Activated naive CD8-positive, alpha-beta T cell treated with anti-CD3 and anti-CD28 coated beads for 36 hours (primary cell): ENCODE measurements at places on chromosomes 16 and 17.

DNA sequence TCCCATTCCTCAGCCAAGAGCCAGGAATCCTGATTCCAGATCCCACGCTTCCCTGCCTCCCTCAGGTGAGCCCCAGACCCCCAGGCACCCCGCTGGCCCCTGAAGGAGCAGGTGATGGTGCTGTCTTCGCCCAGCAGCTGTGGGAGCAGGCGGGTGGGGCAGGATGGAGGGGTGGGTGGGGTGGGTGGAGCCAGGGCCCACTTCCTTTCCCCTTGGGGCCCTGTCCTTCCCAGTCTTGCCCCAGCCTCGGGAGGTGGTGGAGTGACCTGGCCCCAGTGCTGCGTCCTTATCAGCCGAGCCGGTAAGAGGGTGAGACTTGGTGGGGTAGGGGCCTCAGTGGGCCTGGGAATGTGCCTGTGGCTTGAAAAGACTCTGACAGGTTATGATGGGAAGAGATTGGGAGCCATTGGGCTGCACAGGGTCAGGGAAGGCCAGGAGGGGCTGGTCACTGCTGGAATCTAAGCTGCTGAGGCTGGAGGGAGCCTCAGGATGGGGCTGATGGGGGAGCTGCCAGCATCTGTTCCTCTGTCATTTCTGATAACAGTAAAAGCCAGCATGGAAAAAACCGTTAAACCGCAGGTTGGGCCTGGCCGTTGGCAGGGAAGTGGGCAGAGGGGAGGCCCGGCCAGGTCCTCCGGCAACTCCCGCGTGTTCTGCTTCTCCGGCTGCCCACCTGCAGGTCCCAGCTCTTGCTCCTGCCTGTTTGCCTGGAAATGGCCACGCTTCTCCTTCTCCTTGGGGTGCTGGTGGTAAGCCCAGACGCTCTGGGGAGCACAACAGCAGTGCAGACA is at the start of gene SPN:
TSS of gene SPN (plus strand) at position 232 of the 791 bp plus-strand sequence. CDS start at position 714, 482 bp downstream.
- H3K36me3 ChIP-seq, result peaks cover 43% of the 10 kb centered on the region
- peak; percentile 61 for DNase-seq
- peak within 1 kb of the TSS; percentile 94 for H3K27ac ChIP-seq

GRCh38 chr17:661509-661908 is 53.1 kb downstream of the VPS53 start:
- no peak overlapping the region for H3K27ac ChIP-seq
- peaks cover 13% of the 10 kb centered on the region for H3K36me3 ChIP-seq
- DNase-seq, result no peak
- no peak overlapping the region for H3K4me3 ChIP-seq

GRCh38 chr16:90019543-90020259 is 445 bp upstream of the DBNDD1 start:
- H3K4me3 ChIP-seq, result peak overlapping the region; percentile 74
- DNase-seq, result peak; percentile 59

- no peak for DNase-seq
- H3K27ac ChIP-seq, result no peak overlapping the region
- no peaks in the 10 kb centered on the region for H3K4me1 ChIP-seq
- no peaks in the 10 kb centered on the region for H3K36me3 ChIP-seq
Measured at GRCh38 chr16:9596788-9597187, 505.3 kb downstream of the HAPSTR1 start.

- H3K27ac ChIP-seq, result no peak overlapping the region
- peaks cover 44% of the 10 kb centered on the region for H3K27me3 ChIP-seq
- H3K36me3 ChIP-seq, result no peaks in the 10 kb centered on the region
- H3K4me3 ChIP-seq, result no peak overlapping the region
- no peak for DNase-seq
- no peaks in the 10 kb centered on the region for H3K4me1 ChIP-seq
Measured at GRCh38 chr16:73610605-73611156, 562.8 kb upstream of the ZFHX3 start.

DNA sequence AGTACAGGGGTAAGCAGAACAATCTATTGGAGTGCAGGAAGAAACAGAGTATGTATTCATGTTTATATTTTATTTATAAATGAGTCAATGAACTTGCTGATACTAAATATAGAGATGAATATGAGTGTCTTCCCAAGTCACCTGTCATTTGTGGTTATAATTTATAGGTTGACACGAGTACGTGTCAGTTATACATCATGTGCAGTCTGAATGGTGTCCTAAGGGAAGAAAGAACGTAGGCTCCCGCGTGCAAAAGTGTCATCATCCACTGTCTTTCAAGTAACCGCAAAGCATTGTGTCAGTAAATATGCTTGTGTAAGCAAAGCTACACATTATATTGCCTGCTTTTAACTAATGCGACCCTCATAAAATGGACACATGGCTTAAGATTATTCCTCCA is 786.1 kb downstream of the KCNJ2 start:
- H3K36me3 ChIP-seq, result no peaks in the 10 kb centered on the region
- H3K27me3 ChIP-seq, result no peaks in the 10 kb centered on the region
- H3K4me1 ChIP-seq, result no peaks in the 10 kb centered on the region
- no peak overlapping the region for H3K27ac ChIP-seq
- H3K4me3 ChIP-seq, result no peak overlapping the region
